Activated CD8-positive, alpha-beta memory T cell treated with anti-CD3 and anti-CD28 coated beads, Interleukin-2, amount 10 ng/mL, durations not matched to agents 7 days and 5 days (primary cell): ENCODE measurements at places on chromosomes 13 and 19. TPM values are rescaled to one million over a fixed set of nuclear protein-coding genes. Genes with fewer than 3 reads are reported as not detected.

Gene HSPB6
- total RNA-seq = not detected

Gene ATXN8OS
- total RNA-seq = not detected

Gene TMIGD2
- total RNA-seq = 29.8 TPM

Gene PRSS57
- total RNA-seq = 0.59 TPM

Gene OR7D2
- not detected for total RNA-seq

Gene DACH1
- total RNA-seq = not detected

Gene CACNG7
- total RNA-seq = not detected

Gene COL5A3
- total RNA-seq = 0.09 TPM

Gene ELSPBP1
- total RNA-seq = not detected

Gene ZNF578
- 1.8 TPM for total RNA-seq

Gene ZNF579
- 5.6 TPM for total RNA-seq

Gene CYP2A6
- total RNA-seq = not detected

Gene LENG8
- total RNA-seq = 282 TPM

Gene LILRB2
- total RNA-seq = not detected

Gene TMEM150B
- total RNA-seq = 2.4 TPM

Gene NALCN
- not detected for total RNA-seq

Gene NRTN
- total RNA-seq = not detected

Gene FPR1
- not detected for total RNA-seq

Gene C19orf85
- total RNA-seq = not detected

Gene ZNF100
- 22.3 TPM for total RNA-seq

Gene SBK2
- total RNA-seq = not detected

Gene ZNF530
- 12.4 TPM for total RNA-seq

Gene NAPSA
- 8.8 TPM for total RNA-seq

Gene ZNF560
- total RNA-seq = not detected

Gene PEAK3
- total RNA-seq = not detected

Gene FOXO1
- total RNA-seq = 27.1 TPM

Gene ZNF835
- 2.2 TPM for total RNA-seq

Gene ZNF221
- total RNA-seq = 2.1 TPM
